Tibial nerve (tissue), 4 donors: ENCODE measurements at places on chromosomes 3 and 15. TPM values are rescaled to one million over a fixed set of nuclear protein-coding genes. Genes with fewer than 3 reads are reported as not detected.

DNA sequence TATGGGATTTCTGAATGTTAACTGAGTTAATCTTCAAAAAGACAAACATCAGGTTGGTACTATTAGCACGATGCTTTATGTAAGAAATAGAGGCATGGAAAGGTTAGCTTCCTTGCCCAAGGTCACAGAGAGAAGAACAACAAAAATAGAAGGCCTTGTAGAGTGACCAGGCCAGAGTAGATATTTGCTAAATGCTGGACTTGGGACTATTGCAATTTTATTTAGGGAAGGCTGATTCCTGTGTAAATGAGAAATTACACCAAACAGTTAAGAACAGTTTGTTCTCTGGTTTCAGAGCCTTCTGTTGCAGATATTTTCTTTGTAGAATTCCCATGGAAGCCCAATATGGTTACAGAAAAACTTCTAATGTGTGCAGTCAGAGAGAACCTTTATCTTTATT lies 16.4 kb upstream of the SLITRK3 start:
- H3K27ac ChIP-seq, result no peak overlapping the region
- no peak overlapping the region for H3K4me3 ChIP-seq
- H3K27me3 ChIP-seq, result no peaks in the 10 kb centered on the region
- H3K36me3 ChIP-seq, result no peaks in the 10 kb centered on the region
- DNase-seq, result no peak

DNA sequence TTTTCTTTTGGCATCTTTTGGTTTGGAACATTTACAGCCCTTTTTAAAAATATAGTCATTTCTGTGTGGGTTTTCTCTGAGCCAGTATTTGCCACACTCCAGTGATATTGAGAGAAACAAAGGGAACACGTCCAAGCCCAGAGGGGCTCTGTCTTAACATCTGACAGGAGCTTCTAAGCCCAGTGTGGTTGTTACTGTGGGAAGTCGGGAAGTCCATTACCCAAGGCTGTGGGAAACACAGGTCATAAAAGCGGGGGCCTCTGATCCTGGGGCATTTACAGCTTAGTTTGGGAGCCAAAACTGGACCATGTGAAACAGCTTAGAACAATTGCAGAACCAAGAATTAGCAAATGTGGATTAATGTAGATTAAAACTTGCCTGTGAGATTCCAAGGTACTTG lies 123.0 kb downstream of the PTPRG start:
- H3K27me3 ChIP-seq, result no peaks in the 10 kb centered on the region
- no peak overlapping the region for H3K4me3 ChIP-seq
- H3K27ac ChIP-seq, result no peak overlapping the region
- no peak for DNase-seq
- H3K36me3 ChIP-seq, result no peaks in the 10 kb centered on the region

Gene SI
- total RNA-seq, result not detected

Gene KNG1
- total RNA-seq, result not detected
